Chondrocyte (in vitro differentiated cells): ENCODE measurements at places on chromosomes 16 and 17. TPM values are rescaled to one million over a fixed set of nuclear protein-coding genes. Genes with fewer than 3 reads are reported as not detected.

DNA sequence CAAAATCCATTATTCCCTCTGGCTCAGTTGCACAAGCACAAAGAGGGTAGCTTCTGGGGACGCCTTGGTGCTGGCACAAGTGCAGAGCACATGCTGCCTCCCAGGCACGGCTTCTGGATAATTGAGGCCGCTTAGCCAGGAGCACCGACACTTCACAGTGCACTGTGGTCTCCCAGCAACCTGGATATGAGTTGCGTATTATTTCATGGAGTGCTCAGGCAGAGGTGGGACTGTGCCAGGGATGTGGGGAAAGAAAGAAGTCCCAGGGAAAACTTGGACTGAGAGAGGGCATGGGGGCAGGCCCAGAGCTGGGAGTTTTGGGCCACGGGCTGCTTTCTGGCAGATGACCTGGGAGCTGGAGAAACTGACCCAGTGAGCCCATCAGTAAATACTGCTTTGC, 37.5 kb downstream of the MPRIP start:
- H3K27me3 ChIP-seq: no peaks in the 10 kb centered on the region
- H3K4me3 ChIP-seq: no peak overlapping the region
- peak; percentile 43 for DNase-seq
- H3K27ac ChIP-seq: no peak overlapping the region

GRCh38 chr16:57042157-57043111, 49.9 kb upstream of the CPNE2 start:
- no peaks in the 10 kb centered on the region for H3K27me3 ChIP-seq
- peaks cover 8% of the 10 kb centered on the region for H3K36me3 ChIP-seq
- no peak overlapping the region for H3K27ac ChIP-seq
- H3K4me1 ChIP-seq: peaks cover 13% of the 10 kb centered on the region
- no peak overlapping the region for H3K4me3 ChIP-seq
- DNase-seq: no peak

The RGS11 gene
- 20.3 to 23.2 TPM (median 21.0 TPM) in 3 replicates for total RNA-seq

DNA sequence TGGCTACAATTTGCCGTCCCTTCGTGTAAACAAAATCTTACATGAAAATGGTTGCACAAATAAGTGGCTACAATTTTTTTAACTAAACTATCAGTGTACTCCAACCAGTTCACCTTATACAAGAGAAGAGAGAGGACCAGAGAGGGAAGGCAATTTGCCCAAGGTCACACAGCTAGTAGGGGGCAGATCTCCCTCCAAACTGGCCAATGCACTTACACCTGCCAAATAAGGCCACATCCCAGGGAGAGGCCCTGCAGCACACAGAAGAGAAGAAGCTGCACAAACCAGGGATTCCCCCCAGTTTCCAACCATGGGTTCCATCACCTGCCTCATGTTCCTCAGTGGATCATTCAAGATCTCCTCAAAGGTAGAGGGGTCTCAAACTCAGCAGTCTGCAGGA, 349.9 kb downstream of the SOX9 start:
- H3K36me3 ChIP-seq: no peaks in the 10 kb centered on the region
- no peak for DNase-seq
- H3K27ac ChIP-seq: no peak overlapping the region

GRCh38 chr16:76511203-76511602, 234.0 kb downstream of the CNTNAP4 start:
- DNase-seq: no peak
- no peaks in the 10 kb centered on the region for H3K36me3 ChIP-seq
- no peak overlapping the region for H3K4me3 ChIP-seq
- no peak overlapping the region for H3K27ac ChIP-seq
- H3K27me3 ChIP-seq: peaks cover 4% of the 10 kb centered on the region

- H3K4me3 ChIP-seq: no peak overlapping the region
- H3K36me3 ChIP-seq: no peaks in the 10 kb centered on the region
- no peaks in the 10 kb centered on the region for H3K4me1 ChIP-seq
- peaks cover 46% of the 10 kb centered on the region for H3K27me3 ChIP-seq
- DNase-seq: no peak
Measured at GRCh38 chr16:49349446-49350168, 24.0 kb upstream of the C16orf78 start.

- no peaks in the 10 kb centered on the region for H3K27me3 ChIP-seq
- no peak for DNase-seq
- no peaks in the 10 kb centered on the region for H3K36me3 ChIP-seq
- H3K27ac ChIP-seq: peak overlapping the region; percentile 83
Measured at GRCh38 chr17:2710803-2711607, 559 bp downstream of the CLUH start.

DNA sequence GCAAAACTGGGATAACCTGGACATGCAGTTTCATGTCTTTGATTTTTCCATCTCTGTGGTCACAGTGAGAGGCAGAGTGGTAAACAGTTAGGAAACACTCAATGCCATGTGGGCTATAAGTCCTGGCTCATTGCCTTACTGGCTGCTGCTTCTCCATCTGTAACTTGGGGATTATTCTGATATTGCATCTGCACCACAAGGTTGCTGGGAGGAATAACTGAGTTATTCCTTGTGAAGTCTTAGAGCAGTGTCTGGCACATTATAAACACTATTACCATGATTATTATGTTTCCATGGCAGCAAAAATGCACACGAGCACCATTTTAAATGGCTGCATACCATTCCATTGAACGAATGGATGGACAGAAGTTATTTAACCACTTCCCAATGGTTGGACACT, 111.7 kb upstream of the CDH5 start:
- peaks cover 18% of the 10 kb centered on the region for H3K4me1 ChIP-seq
- H3K27ac ChIP-seq: no peak overlapping the region
- no peak for DNase-seq
- no peaks in the 10 kb centered on the region for H3K27me3 ChIP-seq
- no peak overlapping the region for H3K4me3 ChIP-seq
- H3K36me3 ChIP-seq: no peaks in the 10 kb centered on the region

DNA sequence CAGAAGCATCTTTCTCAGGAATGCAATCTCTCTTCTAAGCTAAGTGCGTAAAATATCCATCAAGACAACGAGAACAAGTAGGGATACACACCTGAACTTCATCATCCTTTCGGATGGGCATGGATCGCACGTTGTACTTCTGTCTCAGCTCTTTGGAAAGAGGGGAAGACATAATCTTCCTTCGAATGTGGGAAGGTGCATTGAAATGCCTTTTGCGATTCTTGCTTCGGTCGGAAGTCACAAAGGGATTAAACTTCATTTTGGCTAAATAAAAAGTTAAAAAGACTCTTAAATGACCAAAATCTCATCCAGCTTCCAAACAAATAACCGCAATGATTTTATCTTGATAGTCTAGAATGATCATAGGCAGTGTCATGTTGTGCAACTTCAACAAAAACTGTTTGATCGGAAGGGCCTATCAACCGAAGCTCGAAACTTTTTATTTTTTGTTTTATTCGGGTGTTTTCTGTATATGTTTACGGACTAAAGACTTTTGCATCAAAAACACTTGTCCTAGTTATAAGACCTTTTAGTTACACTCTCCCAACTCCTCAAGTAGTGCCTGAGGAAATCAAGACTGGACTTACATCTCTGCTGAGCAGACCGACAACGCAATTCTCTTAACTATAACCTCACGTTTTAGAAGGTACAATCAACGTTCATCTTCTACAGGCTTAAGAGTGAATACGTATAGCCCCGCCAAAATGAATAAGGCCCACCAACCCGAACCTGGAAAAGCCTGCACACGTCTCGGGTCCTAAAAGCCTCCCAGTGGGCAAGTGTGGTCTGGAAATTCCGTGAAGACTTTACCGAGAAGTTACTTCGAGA, 727 bp downstream of the RPL26 start:
- no peak for DNase-seq
- peak overlapping the region; percentile 91 for H3K27ac ChIP-seq

- no peak overlapping the region for H3K27ac ChIP-seq
- H3K4me3 ChIP-seq: no peak overlapping the region
- peaks cover 3% of the 10 kb centered on the region for H3K27me3 ChIP-seq
- no peak for DNase-seq
- H3K4me1 ChIP-seq: no peaks in the 10 kb centered on the region
Measured at GRCh38 chr16:57666353-57667047, 1.6 kb upstream of the ADGRG3 start.

DNA sequence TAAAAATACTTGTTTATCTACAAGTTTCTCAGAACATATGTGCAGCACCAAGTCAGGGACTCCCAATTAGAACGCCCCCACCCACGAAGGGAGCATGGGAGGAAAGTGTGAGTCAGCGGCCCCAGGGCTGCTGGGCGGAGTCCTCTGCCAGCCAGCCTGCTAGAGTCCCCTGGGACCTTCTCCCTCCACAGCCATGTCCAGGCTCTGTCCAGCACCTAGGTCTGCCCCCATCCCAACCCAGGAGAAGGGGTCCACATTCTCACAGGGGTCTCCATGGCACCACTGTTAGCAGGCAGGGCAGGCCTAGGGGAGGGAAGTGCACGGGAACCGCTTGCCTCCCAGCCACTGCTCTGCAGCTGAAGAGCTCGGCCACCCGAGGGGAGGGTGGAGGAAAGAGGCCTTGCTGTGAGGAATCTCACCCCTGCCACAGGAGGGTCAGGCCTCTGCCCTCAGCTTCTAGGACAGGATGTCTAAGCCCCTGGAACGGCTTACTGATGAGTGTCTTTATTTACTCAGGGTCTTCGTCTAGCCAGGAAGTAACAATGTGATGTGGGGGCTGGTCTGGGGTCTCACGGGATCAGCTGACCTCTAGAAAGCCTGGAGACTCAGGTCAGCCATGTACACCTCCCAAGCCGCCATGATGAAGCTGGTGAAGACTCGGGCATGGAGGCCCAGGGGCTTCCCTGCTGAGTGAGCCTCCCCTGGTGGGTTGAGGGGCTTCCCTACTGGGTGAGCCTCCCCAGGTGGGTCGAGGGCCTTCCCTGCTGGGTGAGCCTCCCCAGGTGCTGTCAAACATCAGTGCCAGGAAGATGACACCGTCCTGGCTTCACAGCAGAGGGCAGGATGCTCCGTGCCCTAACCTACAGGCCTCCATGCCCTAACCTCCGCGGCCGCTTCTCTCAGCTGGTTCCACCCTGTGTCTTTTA, 190.3 kb downstream of the RBFOX3 start:
- peaks cover 18% of the 10 kb centered on the region for H3K27me3 ChIP-seq
- no peak for DNase-seq
- no peak overlapping the region for H3K4me3 ChIP-seq
- H3K36me3 ChIP-seq: no peaks in the 10 kb centered on the region
- H3K4me1 ChIP-seq: peaks cover 26% of the 10 kb centered on the region
